ENCODE measurements at places on chromosomes 1 and 21. TPM values are rescaled to one million over a fixed set of nuclear protein-coding genes. Genes with fewer than 3 reads are reported as not detected.
A peak's percentile ranks its signal among the peaks of the same experiment; 100 is the strongest.

The EPHB2 gene
- not detected for total RNA-seq

DNA sequence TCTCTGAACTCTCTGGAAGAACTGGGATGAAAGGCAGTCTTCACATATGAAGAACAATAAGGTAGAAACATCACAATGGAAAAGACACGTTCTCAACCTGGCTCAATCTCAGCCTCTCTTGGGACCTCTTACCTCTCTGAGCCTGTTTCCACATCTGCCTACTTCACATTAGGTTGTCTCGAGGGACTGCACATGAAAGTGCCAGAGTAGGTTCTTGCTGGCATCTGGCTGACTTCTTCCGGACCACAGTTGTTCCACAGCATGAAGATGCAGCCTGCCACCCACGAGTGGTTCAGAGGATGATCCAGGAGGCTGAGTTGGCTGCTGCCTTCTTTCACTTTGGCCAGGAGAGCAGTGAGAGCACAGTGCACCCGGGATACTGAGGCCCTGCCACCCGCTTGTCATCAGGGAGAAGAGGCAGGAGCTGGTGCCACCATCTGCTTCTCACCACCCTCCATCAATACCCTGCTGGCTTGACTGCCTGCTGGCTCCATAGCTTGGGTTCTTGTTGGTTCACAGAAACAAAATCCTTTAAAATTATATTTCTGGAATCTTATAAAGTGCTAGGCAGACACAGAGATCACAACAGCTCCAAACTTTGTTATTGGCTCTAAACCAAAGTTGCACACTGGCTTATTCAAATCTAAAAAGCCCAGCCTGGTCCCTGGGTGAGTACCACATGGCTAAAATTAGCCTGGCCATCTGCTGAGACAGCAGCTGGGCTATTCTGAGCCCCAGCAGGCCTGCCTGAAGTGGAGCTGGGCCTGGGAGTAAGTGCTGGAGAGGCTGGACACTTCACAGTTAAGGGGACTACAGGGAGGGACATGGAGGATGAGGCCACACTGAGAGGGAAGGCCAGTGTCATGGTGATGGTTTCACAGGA is 46.9 kb upstream of the LIN9 start:
- H3K27me3 ChIP-seq, result no peaks in the 10 kb centered on the region
- peak overlapping the region; percentile 45 for H3K27ac ChIP-seq
- no peaks in the 10 kb centered on the region for H3K4me1 ChIP-seq
- peaks cover 28% of the 10 kb centered on the region for H3K36me3 ChIP-seq
- DNase-seq, result no peak

- H3K27me3 ChIP-seq, result no peaks in the 10 kb centered on the region
- H3K36me3 ChIP-seq, result no peaks in the 10 kb centered on the region
- peak; percentile 80 for DNase-seq
- H3K4me1 ChIP-seq, result peaks cover 50% of the 10 kb centered on the region
- H3K27ac ChIP-seq, result peak overlapping the region; percentile 89
- peak overlapping the region; percentile 88 for H3K4me3 ChIP-seq
Observed at GRCh38 chr1:51518033-51518585, 957 bp downstream of the EPS15 start.

- H3K36me3 ChIP-seq, result no peaks in the 10 kb centered on the region
- no peaks in the 10 kb centered on the region for H3K4me1 ChIP-seq
- no peak for DNase-seq
- H3K27me3 ChIP-seq, result no peaks in the 10 kb centered on the region
Observed at GRCh38 chr1:164210211-164210739, 348.7 kb upstream of the PBX1 start.

Measured in activated CD4-positive, alpha-beta T cell treated with anti-CD3 and anti-CD28 coated beads, Interleukin-2, amount 10 ng/mL, durations not matched to agents 24 days and 14 days (primary cell).